ENCODE measurements at places on chromosomes 2 and 18. TPM values are rescaled to one million over a fixed set of nuclear protein-coding genes. Genes with fewer than 3 reads are reported as not detected.

DNA sequence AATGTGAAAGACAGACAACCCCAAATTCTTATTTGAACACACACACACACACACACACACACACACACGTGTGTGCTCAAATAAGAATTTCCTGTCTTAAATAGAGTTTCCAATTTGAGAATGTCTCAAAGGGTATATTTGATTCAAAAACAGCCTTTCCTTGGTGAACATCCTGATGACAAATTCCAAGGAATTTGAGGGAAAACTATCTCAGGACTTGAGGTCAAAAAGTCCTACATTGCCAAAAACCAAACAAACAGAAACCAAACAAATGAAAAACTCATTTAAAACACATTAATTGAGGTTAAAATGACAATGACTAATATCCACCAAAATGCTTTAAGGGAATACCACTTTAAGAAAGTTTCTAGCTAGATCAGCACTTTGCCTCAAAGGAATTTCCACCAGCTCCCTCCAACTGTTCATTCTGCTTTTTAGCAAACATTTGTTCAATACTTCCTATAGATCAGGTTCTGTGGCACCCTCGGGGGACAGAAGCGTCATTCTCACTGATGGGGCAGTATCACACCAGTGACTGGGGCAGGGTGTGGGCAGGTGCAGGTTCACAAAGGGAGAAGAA, 232.1 kb upstream of the TRIB2 start:
- no peak for DNase-seq

DNA sequence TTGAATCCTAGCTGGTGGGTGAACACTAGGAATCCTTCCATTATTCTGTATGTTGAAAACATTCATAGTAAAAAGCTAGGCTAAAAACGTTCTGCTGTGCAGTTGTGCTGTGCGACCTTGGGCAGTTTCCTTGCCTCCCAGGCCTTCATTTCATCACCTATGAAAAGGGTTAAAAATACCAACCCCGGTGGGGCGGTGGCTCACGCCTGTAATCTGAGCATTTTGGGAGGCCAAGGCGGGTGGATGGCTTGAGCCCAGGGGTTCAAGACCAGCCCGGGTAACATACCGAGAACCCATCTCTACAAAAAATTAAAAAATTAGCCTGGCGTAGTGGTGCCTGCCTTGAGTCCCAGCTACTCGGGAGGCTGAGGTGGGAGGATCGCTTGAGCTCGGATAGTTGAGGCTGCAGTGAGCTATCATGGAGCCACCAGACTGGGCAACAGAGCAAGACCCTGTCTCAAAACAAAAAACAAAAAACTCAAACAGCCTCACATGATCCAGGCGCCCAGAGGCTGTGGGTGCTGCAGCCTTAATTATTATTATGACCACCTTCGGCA, 2.9 kb upstream of the RRM2 start:
- DNase-seq, result no peak

- DNase-seq, result peak; percentile 37
These were observed 2.7 kb upstream of the TGIF1 start for GRCh38 chr18:3447068-3447894.

GRCh38 chr2:1694371-1695271, 49.7 kb downstream of the PXDN start:
- DNase-seq, result no peak

GRCh38 chr2:235006986-235007385, 55.2 kb downstream of the SH3BP4 start:
- DNase-seq, result no peak

DNA sequence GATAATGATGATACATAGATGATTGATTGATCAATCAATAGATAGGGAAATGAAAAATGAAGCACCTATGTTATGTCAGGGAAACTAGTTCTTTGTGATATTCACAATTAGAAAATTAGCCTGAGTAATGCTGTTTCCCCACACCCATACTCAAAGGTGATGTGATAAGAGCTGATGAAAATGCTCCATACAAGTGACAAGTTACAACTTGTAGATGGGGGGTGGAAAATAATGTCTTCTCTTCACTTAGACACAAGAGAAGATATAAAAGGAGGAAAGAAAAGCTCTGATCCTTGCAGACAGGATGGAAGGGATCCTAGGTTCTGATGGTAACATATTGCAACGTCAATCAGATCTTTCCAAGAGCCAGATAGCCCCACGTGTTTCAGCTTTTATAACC, 365.9 kb downstream of the AKAIN1 start:
- DNase-seq, result no peak

DNA sequence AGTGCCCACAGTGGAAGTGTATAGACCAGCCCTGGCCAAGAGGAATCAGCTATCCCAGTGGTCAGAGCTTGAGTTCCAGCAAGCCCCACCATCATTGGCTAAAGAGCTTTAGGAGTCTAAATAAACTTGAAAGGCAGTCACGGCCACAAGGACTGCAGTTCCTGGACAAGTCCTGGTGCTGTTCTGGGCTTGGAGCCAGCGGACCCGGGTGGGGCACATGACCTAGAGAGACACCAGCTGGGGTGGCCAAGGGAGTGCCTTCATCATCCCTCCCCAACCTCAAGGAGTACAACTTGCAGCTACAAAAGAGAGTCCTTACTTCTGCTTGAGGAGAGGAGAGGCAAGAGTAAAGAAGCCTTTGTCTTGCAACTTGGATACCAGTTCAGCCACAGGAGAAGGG, 439.8 kb upstream of the TMEFF2 start:
- DNase-seq, result no peak

Gene KRCC1
- 42.1 TPM for total RNA-seq

Gene GCG
- total RNA-seq, result not detected
